ENCODE measurements at places on chromosomes 7 and 10.
A peak's percentile ranks its signal among the peaks of the same experiment; 100 is the strongest.

DNA sequence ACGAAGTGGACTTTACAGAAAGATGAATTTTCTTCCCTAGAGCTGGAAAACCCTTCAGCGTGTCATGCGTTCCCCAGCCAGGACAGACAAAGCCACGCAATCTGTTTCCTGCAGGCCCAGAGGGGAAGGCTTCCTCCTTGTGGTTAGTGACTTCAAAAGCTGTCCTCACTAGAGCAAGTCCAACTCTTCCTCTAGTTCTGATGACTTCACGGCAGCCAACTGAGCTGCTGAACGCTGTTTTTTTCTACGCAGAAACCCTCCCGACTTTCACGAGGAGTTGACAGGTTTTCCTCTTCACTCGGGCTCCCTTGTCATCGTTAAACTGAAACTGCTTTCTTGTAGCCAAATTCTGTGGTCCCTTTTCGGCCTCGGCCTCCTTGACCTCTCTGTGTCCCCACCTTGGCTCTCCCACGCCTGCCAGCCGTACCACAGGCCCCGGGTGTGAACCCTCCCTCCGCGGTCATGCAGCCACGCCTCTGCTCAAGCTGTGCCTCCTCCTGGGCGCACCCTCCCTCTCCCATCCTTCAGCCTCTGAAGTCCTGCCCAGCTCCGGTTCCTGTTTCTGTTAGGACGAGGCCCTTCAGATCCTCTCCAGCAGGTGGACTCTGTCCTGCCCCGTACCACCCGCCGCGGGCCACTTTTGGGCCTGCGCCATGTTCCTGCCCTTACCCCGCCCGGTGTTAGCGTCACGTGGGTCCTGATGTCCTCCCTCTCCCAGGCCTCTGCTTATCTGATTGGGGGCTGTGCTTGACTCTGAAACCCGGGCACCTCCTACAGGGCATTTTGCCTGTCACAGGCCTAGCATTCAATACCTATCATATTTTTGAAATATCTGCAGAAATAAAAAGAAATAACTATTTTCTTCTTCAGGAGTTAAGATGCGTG, 39.3 kb downstream of the CUX1 start:
- H3K36me3 ChIP-seq, result no peaks in the 10 kb centered on the region
- DNase-seq, result peak; percentile 61
- no peak overlapping the region for H3K27ac ChIP-seq

DNA sequence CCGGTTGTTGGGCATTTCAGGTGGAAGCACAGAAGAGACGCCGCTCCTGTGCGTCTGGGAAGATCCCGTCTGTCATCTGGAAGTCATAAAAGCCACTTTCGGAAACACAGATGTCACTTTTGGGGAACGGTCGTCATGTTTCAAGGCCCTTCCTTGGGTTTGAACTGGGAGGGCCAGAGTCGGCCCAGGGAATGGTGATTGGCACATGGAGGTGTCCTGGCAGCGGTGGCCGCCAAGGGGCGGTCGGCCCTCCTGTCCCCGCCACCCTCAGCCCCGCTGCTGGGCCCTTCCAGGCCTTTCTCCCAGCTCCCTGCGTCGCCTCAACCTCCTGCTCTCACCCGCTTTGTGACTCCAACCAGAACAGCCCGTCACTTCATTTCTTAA, 115.2 kb upstream of the SFMBT2 start:
- H3K4me1 ChIP-seq, result no peaks in the 10 kb centered on the region
- no peak for DNase-seq
- no peaks in the 10 kb centered on the region for H3K27me3 ChIP-seq
- no peaks in the 10 kb centered on the region for H3K36me3 ChIP-seq

DNA sequence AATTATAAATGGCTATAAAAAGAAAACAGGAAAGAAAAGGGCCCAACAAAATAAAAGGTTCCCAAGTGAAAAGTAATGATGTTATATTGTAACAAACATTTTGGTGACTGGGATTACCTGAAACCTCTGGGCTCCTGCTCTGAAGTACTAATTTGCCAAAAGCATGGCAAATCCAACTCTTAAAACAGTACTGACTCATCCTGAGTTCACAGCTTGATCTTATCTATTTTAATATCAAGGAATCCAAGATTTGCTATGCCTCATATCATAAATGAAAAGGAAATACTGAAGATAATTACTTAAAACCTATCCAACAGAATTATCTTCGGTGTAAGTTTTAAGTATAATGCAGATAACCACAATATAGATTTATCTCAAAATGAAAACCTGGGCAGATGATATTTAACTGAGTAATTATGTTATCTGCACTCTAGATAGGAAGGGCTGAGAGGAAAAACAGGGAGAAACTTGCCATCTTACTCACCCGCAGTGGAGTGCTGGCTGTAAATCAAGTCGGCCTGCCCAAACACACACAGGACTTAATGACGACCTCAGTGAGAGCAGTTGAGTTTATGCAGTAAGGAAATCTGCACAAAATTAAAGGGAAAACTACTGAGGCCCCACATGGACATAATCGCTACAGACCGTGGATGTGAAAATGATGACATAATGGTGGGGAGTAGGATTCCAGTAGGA, 48.4 kb downstream of the MPP7 start:
- DNase-seq, result peak; percentile 55
- H3K27me3 ChIP-seq, result no peaks in the 10 kb centered on the region
- H3K27ac ChIP-seq, result no peak overlapping the region
- H3K4me1 ChIP-seq, result peaks cover 2% of the 10 kb centered on the region
- no peaks in the 10 kb centered on the region for H3K36me3 ChIP-seq
- no peak overlapping the region for H3K4me3 ChIP-seq

- no peaks in the 10 kb centered on the region for H3K27me3 ChIP-seq
- H3K4me3 ChIP-seq, result no peak overlapping the region
- no peak overlapping the region for H3K27ac ChIP-seq
- no peaks in the 10 kb centered on the region for H3K36me3 ChIP-seq
Observed at GRCh38 chr7:92788559-92789183, 47.7 kb downstream of the CDK6 start.

DNA sequence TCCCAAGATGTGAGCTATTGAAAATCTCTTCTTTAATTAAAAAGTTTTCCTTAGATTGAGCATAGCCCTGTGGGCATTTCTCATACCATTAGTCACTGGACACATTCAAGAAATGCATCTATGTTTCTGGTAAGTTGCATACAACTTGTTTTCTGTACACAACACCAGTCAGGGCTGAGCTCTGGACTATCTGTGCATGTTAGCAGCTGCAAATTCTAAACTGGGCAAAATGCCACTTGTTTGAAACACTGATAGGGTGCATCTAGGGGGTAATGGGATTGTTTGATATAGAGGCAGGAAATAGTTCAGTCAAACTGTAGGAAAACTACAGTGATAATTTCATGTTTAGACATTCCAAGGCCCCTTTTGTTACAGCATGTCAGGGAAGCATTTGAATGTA, 145.6 kb upstream of the NPY start:
- H3K36me3 ChIP-seq, result no peaks in the 10 kb centered on the region
- no peaks in the 10 kb centered on the region for H3K27me3 ChIP-seq
- DNase-seq, result no peak
- no peak overlapping the region for H3K27ac ChIP-seq
- no peaks in the 10 kb centered on the region for H3K4me1 ChIP-seq

DNA sequence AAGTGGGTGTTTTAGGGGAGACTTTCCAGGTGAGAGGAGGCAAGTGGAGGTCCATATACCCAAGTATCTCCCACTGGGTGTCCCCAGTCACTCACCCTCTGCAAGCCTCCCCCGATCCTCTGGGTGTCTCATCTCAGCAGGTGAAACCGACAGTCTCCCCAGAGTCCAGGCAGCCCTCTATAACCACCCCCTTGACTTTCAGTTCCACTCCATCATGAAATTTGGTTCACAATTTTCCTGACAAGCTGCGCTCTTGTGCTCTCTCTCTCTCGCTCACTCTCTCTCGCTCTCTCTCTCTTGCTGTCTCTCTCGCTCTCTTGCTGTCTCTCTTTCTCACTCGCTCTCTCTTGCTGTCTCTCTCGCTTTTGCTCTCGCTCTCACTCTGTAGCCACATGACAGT, 8.1 kb upstream of the RABGEF1 start:
- no peaks in the 10 kb centered on the region for H3K4me1 ChIP-seq
- no peaks in the 10 kb centered on the region for H3K36me3 ChIP-seq
- H3K27me3 ChIP-seq, result no peaks in the 10 kb centered on the region
- no peak for DNase-seq

- H3K27me3 ChIP-seq, result no peaks in the 10 kb centered on the region
- no peaks in the 10 kb centered on the region for H3K4me1 ChIP-seq
- DNase-seq, result no peak
- no peak overlapping the region for H3K27ac ChIP-seq
- H3K4me3 ChIP-seq, result no peak overlapping the region
Observed at GRCh38 chr7:477626-478220, 41.9 kb downstream of the PDGFA start.

- H3K4me1 ChIP-seq, result peaks cover 6% of the 10 kb centered on the region
- no peak overlapping the region for H3K27ac ChIP-seq
- H3K27me3 ChIP-seq, result no peaks in the 10 kb centered on the region
- H3K36me3 ChIP-seq, result no peaks in the 10 kb centered on the region
- DNase-seq, result peak; percentile 81
Observed at GRCh38 chr10:97333351-97333600, 1.3 kb downstream of the FRAT2 start.

GRCh38 chr7:1754345-1754908, 84.3 kb downstream of the ELFN1 start:
- H3K4me3 ChIP-seq, result no peak overlapping the region
- no peaks in the 10 kb centered on the region for H3K27me3 ChIP-seq
- no peaks in the 10 kb centered on the region for H3K36me3 ChIP-seq
- DNase-seq, result no peak

GRCh38 chr10:25555865-25556264, 378.2 kb upstream of the MYO3A start:
- H3K4me3 ChIP-seq, result no peak overlapping the region
- no peak overlapping the region for H3K27ac ChIP-seq
- H3K36me3 ChIP-seq, result no peaks in the 10 kb centered on the region
- no peaks in the 10 kb centered on the region for H3K27me3 ChIP-seq

DNA sequence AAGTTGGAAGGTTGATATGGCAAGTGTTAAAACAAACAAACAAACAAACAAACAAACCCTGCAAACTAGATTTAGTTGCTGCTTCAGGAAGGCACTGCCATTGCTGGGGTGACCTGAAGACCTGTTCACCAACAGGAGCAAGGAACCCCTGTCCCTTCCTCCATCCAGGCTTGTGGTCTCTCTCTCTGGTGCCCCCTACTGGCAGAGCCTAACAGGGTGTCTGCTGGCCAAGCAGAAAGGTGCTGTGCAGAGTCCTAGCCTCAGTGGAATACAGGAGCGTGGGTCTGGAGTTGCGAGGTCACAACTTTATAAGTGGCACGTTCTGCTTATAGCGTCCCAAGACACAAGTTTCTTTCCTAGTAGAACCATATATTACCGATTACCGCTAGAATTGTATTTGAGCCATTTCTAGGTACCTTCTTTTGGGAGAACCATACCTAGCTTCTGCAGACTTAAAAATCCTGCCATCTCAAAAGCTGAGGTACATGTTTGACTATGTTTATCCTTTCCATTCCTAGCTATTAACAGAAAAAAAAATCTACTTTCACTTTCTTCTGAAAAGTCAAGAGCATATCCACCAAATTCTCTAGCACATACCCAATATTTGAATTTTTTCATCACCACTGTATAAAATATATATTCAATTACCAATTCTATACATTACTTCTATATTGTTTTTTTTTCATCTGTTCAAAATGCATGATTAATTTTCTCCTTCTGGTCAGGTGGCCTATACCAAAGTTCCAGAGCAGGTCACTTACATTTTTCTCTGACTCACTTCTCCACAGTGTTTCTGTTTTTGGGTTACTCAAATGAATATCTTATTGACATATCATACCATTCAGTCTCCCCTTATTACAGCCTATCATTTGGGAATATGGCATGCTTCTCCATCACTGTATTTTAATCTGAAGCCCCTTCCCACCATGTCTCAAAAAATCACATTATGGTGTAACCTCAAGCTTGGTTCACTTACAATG, 29.1 kb upstream of the CALD1 start:
- no peak overlapping the region for H3K4me3 ChIP-seq
- H3K4me1 ChIP-seq, result no peaks in the 10 kb centered on the region
- no peak overlapping the region for H3K27ac ChIP-seq
- H3K27me3 ChIP-seq, result no peaks in the 10 kb centered on the region
- no peaks in the 10 kb centered on the region for H3K36me3 ChIP-seq
